Urinary bladder (tissue), 4 donors: ENCODE measurements at places on chromosomes 12 and 14. TPM values are rescaled to one million over a fixed set of nuclear protein-coding genes. Genes with fewer than 3 reads are reported as not detected.

ASCL1 gene
- total RNA-seq: 0.32 TPM

GRCh38 chr12:40946612-40947194, 241.4 kb upstream of the PDZRN4 start:
- DNase-seq: no peak

DNA sequence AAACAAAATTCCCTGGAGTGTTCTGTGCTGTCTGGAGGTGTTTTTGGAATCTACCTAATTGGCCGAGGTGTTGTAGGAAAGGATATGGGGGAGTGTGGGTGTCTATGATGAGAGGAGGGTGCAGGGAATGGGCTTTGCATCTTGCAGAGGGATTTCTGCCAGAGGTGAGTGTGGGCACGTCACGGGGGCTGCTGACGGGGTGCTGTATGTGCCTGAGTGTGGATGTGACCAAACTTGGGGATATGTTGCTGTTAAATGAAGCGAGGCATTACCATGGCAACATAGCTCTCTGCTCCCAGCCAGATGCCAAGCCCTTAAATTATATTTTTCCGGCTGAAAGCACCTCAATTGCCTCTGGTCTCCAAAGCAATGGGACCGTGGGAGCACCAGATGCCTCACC, 44.3 kb upstream of the SPTLC2 start:
- DNase-seq: no peak

KIF21A gene
- 56.3 TPM for total RNA-seq
